ENCODE measurements at places on chromosomes 11 and 22.

GRCh38 chr11:120863359-120863758, 160.5 kb upstream of the TBCEL start:
- DNase-seq, result no peak

GRCh38 chr11:118790357-118791110, 430 bp downstream of the DDX6 start:
- peak; percentile 45 for DNase-seq

- DNase-seq, result no peak
Observed at GRCh38 chr11:116471608-116472256, 301.1 kb downstream of the BUD13 start.

DNA sequence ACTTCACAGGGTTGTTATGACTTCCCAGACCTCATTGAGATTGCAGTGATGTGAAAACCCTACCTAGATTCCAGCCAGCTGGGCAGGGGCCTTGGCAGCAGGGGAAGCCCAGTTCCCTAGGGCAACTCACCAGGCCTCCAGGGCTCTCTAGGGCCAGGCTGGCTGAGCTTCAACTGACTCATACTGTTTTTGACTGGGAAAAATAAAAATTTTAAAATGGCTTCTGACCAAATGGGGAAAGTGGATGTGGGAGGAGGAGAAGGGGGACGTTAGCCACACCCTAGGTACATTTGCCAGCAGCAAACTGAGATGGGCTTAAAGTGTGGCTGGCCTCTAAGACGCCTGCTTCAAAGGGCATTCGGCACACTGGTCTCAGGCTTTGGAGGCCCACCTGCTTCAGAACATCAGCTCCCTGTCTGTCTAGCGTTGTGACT, 39.0 kb downstream of the BMAL1 start:
- DNase-seq, result no peak

DNA sequence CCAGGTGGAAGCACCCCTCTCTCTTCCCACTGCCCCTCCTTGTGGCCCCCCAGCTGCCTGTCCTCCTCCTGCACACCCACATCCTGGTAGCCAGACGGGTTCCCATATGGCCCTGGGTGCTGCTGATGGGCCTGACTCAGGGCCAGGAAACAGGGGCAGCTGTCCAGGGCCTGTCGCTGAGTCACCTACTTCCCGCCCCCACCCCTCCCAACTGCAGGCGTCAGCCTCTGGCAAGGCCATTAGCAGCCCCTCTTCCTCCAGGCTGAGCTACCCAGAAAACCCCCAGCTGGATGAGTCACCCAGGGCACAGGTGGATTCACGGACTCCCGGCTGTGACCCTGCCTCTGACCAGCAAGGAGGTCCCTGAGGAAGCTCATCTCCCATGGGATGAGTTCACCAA, 6.9 kb upstream of the GAL start:
- no peak for DNase-seq

DNA sequence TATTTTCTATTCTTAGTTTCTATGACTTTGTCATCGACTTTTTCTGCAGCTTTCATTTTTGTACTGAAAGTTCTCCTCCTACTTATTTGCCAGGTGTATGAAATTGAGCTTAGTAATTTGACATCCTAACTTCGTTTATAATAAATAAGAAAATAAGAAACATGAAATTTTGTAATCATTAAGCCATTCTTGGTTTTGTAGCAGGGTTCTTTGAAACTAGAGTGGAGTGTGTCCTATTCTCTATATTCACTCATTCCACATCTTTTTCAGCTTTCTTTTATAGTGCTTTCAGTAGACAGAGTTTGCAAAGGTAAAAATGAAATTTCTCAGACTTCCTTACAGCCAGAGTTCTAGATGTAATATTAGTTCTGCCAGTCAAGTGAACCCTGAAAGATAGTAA, 47.8 kb downstream of the FANCF start:
- no peak for DNase-seq

- DNase-seq, result no peak
Observed at GRCh38 chr22:43077121-43077877, 11.9 kb downstream of the TTLL1 start.

DNA sequence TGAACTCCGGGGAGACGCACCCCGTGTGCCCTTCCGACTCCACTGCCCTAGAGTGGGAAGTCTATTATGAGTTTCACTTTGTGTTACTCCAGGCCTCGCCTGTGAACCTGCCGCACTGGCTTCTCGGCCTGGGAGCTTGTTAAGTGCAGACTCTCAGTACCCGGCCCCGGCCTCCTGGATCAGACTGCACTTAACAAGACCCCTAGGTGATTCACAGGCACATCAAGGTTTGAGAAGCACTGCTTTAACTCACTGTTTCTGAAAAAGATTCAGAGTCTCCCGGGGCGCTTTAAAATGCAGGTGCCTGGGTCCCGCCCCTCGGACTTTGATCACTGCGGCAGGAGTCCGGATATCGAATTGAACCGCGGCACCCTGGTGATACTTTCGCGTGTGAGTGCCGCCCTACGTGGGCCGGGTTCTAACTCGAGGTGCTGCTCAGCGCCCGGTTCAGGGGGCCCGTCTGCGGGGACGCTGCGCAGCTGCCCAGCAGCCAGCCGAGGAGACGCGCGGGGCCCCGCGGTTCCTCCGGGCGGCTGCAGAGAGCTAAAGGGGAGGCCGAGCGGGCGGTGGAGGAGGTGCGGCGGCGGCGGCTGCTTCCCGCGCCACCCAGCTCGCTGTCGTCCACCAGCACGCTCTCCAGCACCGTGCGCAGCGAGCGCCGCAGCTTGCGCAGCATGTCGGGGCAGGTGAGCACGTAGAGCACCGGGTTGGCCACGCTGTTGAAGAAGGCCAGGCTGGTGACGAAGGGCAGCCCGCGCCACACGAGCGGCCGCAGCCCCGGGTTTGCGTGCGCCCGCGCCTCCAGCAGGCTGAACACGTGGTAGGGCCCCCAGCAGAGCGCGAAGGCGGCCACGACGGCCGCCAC, 3.4 kb downstream of the PTGDR2 start:
- DNase-seq, result no peak

- DNase-seq, result no peak
Observed at GRCh38 chr11:68685656-68686380, 1.5 kb downstream of the GAL start.

DNA sequence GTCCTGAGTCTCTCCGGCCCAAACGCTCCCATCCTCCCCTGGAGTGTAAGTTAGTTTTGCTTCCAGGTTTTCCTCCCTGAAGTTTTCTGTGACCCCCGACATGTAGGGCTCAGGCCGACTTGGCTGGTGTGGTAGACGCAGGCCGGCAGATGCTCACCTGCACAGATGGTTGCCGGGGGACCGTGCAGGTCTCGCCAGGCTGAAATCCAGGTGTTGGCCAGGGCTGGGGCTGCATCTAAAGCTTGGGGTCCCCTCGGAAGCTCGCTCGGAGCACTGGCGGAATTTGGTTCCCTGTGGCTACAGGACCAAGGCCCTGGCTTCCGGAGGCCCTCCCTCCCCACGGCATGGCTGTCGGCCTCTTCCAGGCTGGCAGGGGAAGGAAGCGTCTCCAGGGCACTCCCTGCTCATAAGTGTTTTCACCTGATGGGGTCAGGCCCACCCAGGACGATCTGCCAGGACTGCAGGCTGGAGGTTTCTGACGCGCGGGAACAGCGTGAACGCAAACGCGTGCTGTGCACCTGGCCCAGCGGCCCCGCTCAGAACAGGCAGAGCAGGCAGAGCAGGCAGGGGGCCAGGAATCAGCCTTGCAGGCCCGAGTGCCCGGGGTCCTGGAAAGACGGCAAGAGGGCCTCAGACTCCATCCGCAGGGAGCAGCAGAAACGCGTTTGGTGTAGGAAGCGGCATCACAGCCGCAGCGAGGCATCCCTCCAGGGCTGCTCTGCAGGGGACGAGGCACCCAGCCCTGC, 258.2 kb downstream of the BRD1 start:
- DNase-seq, result no peak

DNA sequence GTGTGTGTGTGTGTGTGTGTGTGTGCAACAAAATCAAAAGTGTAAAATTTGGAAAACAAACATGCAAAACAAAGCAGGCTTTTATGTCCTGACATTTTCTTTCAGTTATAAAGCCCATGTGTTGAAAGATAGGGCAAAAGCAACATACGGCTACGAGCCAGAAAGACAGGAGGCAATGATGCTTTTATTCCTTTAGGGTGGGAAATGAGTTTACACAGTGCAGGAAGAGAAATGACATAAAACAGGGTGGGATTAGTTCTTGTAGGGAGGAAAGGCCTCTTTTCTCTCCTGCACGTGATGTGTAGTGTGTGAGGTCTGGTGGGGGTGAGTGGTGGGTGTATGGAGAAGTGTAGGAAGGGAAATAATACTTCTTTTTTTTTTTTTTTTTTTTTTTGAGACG, 29.4 kb downstream of the IL18 start:
- no peak for DNase-seq

DNA sequence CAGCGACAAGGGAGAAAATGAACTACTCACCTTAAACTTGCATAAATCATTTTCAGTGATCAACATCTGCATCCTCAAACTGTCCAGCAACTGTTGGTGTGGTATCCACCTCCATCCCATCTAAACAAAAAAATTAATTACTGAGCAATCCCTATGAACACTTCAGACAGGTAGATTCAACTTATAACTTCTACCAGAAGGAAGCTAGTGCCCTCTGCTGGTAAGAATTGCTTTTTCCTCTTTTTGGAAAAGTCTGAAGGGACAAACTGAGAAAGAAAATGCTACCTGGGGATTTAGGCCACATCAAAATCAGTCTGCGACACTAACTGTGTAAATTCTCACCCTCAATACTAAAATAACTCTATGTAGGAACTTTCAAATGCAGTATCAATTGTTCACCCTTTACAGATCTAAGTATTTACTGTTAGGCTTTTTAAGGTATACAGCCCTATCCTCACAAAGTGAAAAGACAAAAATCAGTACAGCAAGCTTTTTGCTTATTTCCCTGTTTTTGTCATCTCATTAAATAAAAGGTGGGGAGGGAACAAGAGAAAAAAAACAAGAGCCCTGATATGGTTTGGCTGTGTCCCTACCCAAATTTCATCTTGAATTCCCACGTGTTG, 17.9 kb downstream of the CLNS1A start:
- DNase-seq, result no peak

GRCh38 chr11:113553235-113553634, 78.0 kb upstream of the DRD2 start:
- no peak for DNase-seq

All from activated T-helper 9 cell treated with anti-CD3 and anti-CD28 coated beads, Interleukin-2, amount 50 U/mL, for 16 hours (primary cell).